ENCODE measurements at places on chromosomes 11 and 22.

- no peak for DNase-seq
Observed at GRCh38 chr22:40345815-40346184, 500 bp upstream of the ADSL start.

DNA sequence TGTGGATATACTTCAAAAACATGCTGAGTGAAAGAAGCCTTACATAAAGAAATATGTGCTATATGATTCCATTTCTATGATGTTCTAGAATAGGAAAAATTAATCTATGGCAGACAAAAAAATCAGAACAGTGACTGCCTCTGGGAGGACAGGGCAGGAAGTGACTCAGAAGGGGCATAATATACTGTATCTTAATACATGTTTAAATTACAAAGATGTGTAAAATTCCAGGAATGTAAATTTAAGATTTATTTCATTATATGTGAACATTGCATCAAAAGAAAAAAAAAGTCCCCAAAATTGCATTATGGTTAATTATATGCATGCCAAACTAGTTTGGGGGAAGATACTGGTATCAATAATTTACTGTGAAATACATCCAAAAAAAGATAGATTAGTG lies 32.2 kb downstream of the SBF2 start:
- DNase-seq, result no peak

- DNase-seq, result no peak
Observed at GRCh38 chr11:56558574-56558973, 15.5 kb upstream of the OR5M11 start.

DNA sequence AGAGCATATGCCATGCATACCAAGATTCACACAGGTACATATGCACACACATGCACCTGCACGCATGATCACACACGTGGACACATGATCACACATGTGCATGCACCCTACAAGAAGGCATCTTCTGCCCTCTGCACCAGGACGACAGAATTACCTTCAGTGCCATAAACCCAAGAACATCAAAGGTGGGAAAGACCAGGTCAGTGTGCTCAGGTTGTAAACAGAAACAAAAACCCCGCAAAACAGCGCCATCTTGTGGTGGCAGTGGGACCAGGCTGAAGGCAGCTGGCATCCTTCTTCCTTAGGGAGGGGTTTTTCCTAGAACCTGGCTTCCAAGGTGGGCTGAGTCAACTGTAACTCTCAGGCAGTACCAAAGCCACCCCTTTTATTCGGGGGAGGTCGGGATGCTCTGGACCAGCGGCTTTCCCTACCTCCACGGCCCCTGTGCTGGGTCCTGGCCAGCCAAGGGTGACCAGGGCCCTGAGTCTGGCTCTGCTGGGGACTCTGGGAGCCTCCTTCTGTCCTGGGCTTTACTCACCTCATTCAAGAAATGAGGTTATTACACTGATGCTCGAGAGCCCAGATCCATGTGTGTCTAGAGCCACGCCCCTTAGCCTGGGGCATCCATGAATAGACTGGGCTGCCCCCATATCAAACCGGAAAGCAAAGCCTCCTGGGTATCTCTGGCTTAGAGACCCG lies 69.4 kb upstream of the FGF3 start:
- DNase-seq, result no peak

- no peak for DNase-seq
Observed at GRCh38 chr22:24107661-24108060, 73.6 kb upstream of the SUSD2 start.

GRCh38 chr11:130074736-130075135 lies 5.0 kb downstream of the APLP2 start:
- no peak for DNase-seq

DNA sequence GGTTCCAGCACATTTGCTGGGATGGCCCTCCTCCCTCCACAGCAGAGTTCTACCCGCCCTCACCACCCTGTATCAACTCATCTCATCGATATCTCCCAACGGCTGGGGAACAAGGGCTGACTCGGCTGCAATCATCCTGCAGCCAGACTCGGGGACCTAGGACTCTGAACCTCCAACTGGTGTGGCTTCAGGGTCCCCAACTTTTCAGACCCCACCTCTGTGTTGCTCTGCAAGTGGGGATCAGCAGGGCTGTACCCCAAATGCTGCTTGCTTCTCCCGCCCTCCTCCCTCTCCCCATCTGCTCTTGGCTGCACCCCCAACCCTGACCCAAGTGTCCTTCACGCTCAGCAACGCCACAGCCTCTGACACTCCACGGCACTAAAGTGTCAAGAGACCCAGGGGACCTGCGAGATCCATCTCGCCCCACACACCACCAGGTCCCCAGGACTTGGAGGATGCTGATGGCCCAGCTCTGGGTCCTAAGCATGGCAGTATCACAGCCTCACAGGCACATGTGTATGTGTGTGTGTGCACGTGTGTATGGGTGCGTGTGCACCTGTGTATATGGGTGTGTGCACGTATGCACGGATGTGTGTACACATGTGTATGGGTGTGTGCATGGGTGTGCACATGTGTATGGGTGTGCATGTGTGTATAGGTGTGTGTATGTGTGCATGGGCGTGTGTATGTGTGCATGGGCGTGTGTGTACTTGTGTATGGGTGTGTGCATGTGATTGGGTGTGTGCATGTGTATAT lies 26.4 kb downstream of the KCNQ1 start:
- no peak for DNase-seq

DNA sequence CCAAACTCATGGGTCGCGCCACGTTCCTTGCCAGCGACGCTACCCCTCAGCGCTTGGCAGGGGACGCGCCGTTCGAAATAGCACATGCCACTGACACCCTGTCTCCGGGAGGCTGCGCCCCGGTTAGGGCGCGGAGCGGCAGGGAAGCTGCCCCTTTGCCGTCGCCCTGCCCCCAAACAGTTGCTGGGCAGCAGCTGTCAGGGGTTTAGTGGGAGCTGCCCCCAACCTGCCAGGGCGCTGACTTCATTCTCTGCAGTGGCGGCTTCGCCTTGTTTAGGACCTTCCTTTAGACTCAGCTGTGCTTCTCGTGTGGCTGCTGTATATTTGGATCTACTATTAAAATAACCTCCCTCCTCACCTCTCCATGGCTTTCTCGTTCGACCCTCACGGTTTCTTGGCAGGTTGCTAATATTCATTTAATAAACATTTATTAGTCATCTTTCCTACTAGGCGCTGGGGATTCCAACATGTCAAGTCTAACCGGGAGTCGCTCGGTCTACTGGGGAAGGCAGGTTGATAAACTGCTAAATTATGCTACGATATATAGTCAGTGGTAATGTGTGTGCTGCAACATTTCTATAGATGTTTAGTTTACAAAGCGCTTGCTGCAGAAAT lies 782 bp downstream of the TMEM109 start:
- DNase-seq, result no peak

- no peak for DNase-seq
Observed at GRCh38 chr11:86291466-86292262, 10.4 kb upstream of the HIKESHI start.

DNA sequence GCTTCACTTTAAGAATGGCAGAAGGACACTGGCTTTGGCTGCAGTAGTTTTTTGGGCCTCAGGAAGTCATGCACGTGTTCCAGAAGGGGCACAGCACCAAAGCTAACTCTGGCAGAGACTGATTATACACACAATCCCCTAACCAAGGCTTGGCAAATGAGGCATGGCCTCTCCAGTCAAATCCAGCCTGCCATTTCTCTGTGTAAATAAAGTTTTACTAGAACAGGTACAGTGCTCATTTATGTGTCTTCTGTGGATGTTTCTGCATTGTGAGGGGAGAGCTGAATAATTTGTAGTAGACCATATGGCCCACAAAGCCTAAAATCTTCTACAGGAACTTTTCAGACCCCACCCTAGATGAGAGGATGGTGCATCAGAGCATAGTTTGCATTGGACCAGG lies 46.4 kb upstream of the MN1 start:
- no peak for DNase-seq

DNA sequence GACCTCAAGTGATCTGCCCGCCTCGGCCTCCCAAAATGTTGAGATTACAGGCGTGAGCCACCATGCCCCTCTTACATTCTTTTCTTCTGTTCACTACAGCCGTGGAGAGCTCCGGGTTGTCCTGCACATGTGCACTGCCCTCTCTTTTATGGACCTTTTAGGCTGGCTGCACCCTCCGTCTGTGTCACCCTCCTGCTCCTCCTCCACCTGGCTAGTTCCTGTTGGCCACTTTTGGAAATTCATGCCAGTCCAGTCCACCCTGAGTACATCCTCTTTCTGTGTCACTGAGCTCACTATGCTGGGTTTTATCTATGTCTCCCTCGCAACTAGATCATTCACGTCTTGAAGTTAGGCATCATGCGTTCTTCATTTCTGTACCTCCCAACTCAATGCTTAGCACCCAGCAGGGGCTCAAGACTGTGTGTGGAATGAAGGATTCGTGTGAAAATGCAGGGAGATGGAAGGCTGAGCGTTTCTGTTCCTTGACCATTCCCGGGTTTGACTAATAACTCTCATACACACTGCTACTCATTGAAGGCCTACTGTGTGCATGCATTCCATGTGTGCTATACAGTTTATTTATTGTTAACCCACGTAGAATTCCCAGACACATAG lies 60.6 kb downstream of the PTPRJ start:
- no peak for DNase-seq

All from activated gamma-delta T cell (primary cell).